M059J (cell line): ENCODE measurements at places on chromosomes 16 and 17. TPM values are rescaled to one million over a fixed set of nuclear protein-coding genes. Genes with fewer than 3 reads are reported as not detected.

- DNase-seq: peak; percentile 44
Measured at GRCh38 chr17:78717431-78717980, 64.6 kb downstream of the CYTH1 start.

DNA sequence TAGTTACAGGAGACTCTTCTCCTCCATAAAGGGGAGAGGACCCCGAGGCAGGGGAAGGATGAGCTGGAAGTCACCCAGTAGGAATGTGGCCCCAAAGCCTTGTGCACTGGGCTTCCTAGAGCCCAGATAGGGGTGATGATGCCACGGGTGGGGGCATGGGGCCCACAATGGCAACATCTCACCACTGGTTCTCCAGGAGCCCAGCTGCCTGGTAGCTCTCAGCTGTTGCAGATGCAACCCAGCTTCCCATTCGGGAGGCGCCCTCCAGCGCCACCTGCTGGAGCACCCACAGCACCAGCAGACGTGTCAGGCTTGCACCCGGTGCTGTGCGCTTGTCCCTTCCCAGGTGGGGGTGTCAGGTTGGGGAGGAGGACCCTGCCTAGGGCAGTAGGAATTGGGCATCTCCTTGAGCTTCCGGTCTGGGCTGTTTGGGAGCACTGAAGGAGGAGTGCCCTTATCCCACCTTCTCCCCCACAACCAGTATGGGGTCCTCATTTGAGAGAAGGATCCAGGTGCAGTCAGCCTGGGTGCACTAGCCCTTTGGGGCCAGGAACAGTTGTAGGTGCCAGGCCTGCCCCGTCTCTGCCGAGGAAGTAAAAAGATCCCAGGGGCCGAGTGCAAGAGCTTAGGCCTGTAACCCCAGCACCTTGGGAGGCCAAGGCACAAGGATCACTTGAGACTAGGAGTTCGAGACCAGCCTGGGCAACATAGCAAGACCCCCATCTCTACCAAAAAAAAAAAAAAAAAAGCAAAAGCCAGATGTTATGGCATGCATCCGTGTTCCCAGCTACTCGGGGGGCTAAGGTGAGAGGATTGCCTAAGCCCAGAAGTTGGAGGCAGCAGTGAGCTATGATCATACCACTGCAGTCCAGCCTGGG, 14.4 kb downstream of the CDIPT start:
- DNase-seq: peak; percentile 65

- DNase-seq: peak; percentile 81
Measured at GRCh38 chr16:80993307-80993706, 13.4 kb downstream of the CMC2 start.

DNA sequence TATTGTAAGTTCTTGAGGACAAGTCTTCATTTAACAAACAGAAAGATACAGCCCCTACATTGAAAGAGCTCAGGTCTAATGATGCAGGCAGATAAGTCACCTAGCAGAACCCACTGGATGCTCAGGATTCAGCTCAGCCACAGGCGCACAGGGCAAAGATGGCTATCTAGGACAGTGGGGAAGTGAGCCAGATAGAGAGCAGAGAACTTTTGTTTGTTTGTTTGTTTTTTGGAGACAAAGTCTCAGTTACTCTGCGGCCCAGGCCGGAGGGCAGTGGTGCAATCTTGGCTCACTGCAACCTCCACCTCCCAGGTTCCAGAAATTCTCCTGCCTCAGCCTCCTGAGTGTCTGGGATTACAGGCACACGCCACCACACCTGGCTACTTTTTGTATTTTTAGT, 20.4 kb downstream of the METTL2A start:
- DNase-seq: no peak

- no peak for DNase-seq
Measured at GRCh38 chr17:6701719-6702118, 11.4 kb downstream of the SLC13A5 start.

GRCh38 chr17:44543213-44543904, 13.9 kb upstream of the FZD2 start:
- peak; percentile 99 for DNase-seq

DNA sequence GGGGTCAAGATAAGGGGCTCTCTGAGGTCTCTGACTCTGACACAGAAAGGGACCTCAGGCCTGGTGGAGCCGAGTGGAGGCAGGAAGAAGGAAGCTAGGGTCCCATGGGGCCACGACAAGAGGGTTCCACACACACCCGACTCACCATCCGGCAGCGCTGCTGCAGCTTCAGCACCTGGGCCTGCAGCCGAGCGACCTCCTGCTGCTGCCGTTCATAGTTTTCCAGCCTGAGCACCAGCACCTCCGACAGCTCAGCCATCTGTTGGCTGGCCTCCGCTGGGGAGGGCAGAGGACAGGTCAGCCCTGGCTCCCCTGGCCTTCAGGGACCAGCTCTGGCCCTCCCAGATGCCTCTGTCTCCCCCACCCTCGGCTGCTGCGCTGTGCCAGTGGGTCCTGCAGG, 6.4 kb downstream of the HAP1 start:
- no peak for DNase-seq

DNA sequence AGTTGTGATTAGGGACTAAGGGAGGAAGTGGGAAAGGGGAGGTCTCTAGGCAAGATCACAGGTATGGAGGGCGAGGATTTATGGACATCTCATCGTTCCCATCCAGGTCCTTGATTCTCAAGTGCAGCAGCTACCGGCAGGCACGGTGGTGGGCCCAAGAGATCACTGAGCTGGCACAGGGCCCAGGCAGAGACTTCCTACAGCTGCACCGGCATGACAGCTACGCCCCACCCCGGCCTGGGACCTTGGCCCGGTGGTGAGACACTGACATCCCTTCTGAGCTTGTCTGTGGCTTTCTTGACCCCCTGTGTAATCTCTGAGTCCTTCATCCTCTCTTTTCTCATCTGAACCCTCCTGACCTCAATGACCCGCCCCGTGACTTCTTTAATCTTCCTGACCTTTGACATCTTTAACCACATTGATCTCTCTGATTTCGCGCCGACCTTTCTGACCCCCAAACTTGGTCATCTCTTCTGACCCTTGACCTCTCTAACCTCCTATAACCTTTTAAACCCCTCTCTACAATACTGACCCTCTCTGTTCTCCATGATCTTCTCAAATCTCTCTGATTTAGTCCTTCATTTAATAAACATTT, 3.8 kb downstream of the PLD2 start:
- no peak for DNase-seq

- DNase-seq: no peak
Measured at GRCh38 chr17:77700165-77700881, 258.2 kb upstream of the TNRC6C start.

DNA sequence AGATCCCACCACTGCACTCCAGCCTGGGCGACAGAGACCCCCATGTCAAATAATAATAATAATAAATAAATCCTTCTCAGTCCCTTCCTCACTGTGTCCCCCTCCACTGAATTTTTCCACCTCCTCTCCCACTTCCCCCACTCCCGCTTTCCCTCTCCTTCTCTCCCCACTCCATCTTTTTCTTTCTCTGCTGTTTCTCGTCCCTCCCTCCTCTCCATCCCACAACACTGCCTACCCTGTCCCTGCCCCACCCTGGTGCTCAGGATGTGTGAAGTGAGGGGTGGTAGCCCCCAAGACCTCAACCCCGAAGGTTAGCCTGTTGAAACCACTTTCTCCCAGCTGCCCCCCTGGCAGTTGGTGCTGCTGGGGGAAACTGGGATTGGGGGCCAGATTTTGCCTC, 34.4 kb upstream of the STH start:
- no peak for DNase-seq

- no peak for DNase-seq
Measured at GRCh38 chr17:6145946-6146345, 75.8 kb downstream of the WSCD1 start.

- DNase-seq: no peak
Measured at GRCh38 chr17:7884581-7885366, 3.8 kb upstream of the CHD3 start.

GRCh38 chr16:10895053-10895946, 18.3 kb downstream of the CIITA start:
- DNase-seq: peak; percentile 29

- DNase-seq: no peak
Measured at GRCh38 chr17:29982991-29983653, 41.7 kb downstream of the EFCAB5 start.

GRCh38 chr17:68060336-68060735, 24.8 kb downstream of the KPNA2 start:
- no peak for DNase-seq

GRCh38 chr17:68955181-68955841, at the start of gene ABCA8:
Gene ABCA8 (minus strand): TSS chr17:68955392. CDS start chr17:68942034, 13,358 bp downstream.
- no peak for DNase-seq

GRCh38 chr17:71910002-71910401, 210.8 kb upstream of the SOX9 start:
- no peak for DNase-seq

- DNase-seq: no peak
Measured at GRCh38 chr17:72778169-72779151, 314.0 kb downstream of the SLC39A11 start.

DNA sequence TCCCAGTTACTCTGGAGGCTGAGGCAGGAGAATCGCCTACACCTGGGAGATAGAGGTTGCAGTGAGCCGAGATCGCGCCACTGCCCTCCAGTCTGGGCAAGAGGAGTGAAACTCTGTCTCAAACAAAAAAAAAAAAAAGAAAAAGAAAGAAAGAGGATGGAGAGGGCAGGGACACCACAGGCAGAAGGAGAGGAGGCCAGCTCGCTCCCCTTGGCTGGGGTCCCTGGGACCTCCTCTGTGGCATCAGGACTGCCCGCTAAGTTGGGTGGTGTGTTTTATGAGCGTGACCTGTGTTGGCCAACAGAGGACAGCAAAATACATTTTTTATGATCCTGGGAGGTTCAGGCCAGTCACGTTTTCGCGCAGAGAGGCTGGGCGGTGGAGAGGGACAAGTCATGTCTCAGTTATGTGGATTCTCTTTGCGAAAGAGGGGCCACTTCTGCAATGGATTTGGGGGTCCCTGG, 229.6 kb downstream of the MRTFB start:
- peak; percentile 85 for DNase-seq

- no peak for DNase-seq
Measured at GRCh38 chr16:86212706-86213436, 297.5 kb upstream of the FOXF1 start.

- no peak for DNase-seq
Measured at GRCh38 chr17:74922694-74923537, at the start of gene USH1G. Gene USH1G (minus strand): TSS chr17:74923255. CDS start chr17:74923073, 182 bp downstream.

GRCh38 chr17:19867329-19868078, at the start of gene ULK2:
Gene ULK2 (minus strand): TSS chr17:19867936. CDS start chr17:19867417, 519 bp downstream.
- DNase-seq: peak; percentile 40

DNA sequence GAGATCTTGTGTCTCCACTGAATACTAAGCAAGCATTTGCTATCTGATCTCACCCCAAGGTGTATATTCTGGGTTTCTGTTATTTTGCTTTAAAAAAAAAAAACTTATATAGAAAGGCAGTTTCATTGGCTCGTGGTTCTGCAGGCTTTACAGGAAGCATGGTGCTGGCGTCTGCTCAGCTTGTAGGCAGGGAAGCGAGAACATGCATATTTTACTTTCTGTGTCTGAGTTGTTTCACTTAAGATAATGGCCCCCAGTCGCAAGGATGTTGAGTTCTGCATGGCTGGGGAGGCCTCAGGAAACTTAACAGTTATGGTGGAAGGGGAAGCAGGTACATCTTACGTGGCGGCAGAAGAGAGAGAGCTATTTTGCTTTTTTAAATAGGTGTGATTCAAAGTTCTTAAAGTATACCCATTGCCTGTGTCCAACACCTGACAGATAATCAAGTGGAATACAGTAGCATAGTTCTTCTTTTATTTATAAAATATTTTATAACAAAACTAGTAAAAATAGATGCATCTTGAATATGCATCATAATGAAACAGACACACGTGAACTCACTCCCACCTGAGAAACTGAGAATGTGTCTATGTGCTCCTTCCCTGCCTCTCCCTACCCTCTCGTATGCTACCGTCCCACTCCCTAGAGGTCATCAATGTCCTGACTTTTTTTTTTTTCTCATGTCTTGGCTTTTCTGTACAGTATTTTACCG, 15.4 kb upstream of the ARHGAP17 start:
- no peak for DNase-seq

DNA sequence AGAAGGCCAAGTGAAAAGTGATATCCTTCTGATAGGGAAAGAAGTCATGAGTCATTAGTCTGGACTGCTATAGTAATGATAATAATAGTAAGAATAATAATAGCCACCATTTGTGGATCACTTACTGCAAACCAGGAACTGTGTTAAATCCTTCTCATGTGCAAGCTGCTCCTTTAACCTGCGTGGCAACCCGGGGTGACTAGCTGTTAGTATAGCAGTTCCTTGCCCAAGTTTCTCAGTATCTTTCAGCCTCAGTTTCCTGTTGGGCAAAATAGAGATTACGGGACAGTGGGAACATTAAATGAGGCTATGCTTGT, 129.5 kb downstream of the CDH13 start:
- DNase-seq: no peak

LRRC37A3 gene
- 7.1 and 12.7 TPM in 2 replicates for total RNA-seq

SLC52A1 gene
- 0.32 TPM in 1 of 2 replicates, not detected in the other for total RNA-seq

LRRC36 gene
- total RNA-seq: 0.34 and 0.99 TPM in 2 replicates

PDILT gene
- not detected in 2 replicates for total RNA-seq

CCL17 gene
- not detected in 2 replicates for total RNA-seq

ABR gene
- total RNA-seq: 31.7 and 47.3 TPM in 2 replicates

GLP2R gene
- total RNA-seq: 1.7 and 2.5 TPM in 2 replicates

CACNG5 gene
- not detected in 2 replicates for total RNA-seq

ANTKMT gene
- 11.0 and 30.4 TPM in 2 replicates for total RNA-seq

OR3A2 gene
- not detected in 2 replicates for total RNA-seq

CETP gene
- total RNA-seq: not detected in 2 replicates

MYH4 gene
- total RNA-seq: not detected in 2 replicates

ZC3H7A gene
- 17.4 and 40.2 TPM in 2 replicates for total RNA-seq

AKAP10 gene
- total RNA-seq: 13.1 and 22.2 TPM in 2 replicates

KCNAB3 gene
- not detected in 2 replicates for total RNA-seq

CCL7 gene
- total RNA-seq: 0.17 TPM in 1 of 2 replicates, not detected in the other
